ENCODE measurements at places on chromosomes 16 and 17.

GRCh38 chr16:46688101-46688653 is 801 bp downstream of the VPS35 start:
- no peak for DNase-seq

DNA sequence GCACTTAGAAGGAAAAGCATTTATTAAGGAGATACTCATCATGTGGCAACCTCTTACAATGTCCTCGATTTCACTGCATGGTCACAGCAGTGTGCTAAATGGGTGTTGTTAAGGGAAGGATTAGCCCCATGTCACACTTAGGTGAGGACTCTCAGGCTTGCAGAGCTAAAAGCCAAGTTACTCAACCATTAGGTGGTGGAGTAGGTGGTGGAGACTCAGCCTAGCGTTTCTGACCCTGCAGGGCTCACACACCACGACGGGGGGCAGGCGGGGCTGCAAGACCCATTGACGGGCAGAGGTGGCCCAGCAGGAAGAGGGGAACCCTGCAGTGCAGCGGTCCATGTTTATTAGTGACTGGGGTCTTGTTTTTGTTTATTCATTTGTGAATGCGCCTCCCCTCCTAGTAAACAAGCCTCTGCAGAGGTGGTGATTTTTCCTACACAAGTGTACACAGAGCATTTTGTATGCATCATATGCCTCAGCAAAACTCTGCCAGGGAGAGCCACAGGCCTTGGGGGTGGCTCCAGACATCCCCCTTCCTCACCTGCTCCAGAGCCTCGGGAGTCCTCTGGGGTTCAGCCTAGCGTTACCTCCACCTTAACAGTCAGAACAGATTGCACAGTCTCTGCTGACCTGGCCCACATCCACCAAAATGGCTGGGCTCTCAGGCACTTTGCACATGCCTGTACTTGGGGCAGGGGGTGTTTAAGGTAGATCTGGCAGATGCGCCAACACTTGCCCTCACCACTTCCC is 216.7 kb downstream of the C16orf95 start:
- no peak for DNase-seq

- no peak for DNase-seq
Measured at GRCh38 chr17:2904135-2904534, 107.9 kb downstream of the RAP1GAP2 start.

- no peak for DNase-seq
Measured at GRCh38 chr16:53920988-53921387, 217.0 kb downstream of the FTO start.

DNA sequence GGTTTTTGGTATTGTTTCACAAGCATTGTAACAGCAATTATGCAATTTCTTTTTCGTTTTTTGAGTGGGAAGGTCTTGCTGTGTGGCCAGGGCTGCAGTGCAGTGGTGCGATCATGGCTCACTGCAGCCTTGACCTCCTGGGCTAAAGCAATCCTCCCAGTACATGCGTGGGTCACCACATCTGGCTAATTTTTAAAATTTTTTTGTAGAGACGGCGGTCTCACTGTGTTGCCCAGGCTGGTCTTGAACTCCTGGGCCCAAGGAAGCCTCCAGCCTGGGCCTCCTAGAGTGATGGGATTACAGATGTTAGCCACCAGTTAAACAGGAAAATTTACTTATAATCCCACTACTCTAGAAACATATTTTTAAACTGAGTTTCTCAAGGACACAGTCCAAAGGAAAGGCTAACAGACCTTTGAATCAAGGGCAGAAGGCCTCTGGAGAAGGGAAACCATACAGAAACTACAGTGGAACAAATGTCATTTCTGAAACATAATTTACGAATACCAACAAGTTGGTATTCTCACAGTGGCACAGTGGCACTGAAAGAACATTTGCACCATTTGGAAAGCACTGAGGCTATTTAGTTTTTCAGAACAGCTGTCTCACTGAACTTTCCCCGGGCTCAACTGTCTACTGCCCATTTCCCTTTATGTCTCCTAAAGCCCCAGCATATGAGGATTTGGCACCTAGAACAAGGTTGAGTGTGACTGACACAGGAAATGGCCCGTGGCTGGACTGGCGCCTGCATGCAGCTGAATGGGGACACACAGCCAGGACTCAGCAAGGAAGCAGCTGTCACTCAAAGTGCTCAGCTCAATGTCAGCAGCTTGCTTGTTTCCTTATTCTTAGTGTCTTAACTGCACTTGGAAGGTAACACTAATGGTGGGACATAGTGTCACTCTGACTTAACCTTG is 2.8 kb upstream of the PRKAR1A start:
- DNase-seq, result no peak

Data from activated CD4-positive, alpha-beta T cell treated with anti-CD3 and anti-CD28 coated beads, Interleukin-2, amount 10 ng/mL, durations not matched to agents 7 days and 5 days (primary cell).